HepG2 (cell line): ENCODE measurements at places on chromosomes 2 and 18. TPM values are rescaled to one million over a fixed set of nuclear protein-coding genes. Genes with fewer than 3 reads are reported as not detected.

Gene DNAJC5G
- not detected in 2 replicates for total RNA-seq

Gene TRIM43
- not detected in 2 replicates for total RNA-seq

Gene FNDC4
- 7.4 and 9.0 TPM in 2 replicates for total RNA-seq

Gene CCDC102B
- total RNA-seq, result 3.7 and 4.4 TPM in 2 replicates

Gene HMSD
- not detected in 2 replicates for total RNA-seq

Gene NEURL3
- 0.74 and 1.2 TPM in 2 replicates for total RNA-seq

Gene PROKR1
- not detected in 2 replicates for total RNA-seq

Gene WNT6
- 0.20 TPM in 1 of 2 replicates, not detected in the other for total RNA-seq

Gene MGAT4A
- total RNA-seq, result 90.9 and 97.6 TPM in 2 replicates

Gene CTLA4
- not detected in 2 replicates for total RNA-seq

Gene DSG1
- not detected in 2 replicates for total RNA-seq

Gene NEB
- 0.18 and 0.24 TPM in 2 replicates for total RNA-seq

Gene CPS1
- total RNA-seq, result 44.9 and 51.7 TPM in 2 replicates

Gene RFX8
- total RNA-seq, result not detected in 2 replicates

Gene PAX3
- not detected in 2 replicates for total RNA-seq

Gene PIEZO2
- 25.5 and 27.2 TPM in 2 replicates for total RNA-seq

Gene ANO7
- 3.7 and 4.9 TPM in 2 replicates for total RNA-seq

Gene TMEM198
- total RNA-seq, result 11.6 and 17.3 TPM in 2 replicates

Gene SLC40A1
- 10.6 and 19.2 TPM in 2 replicates for total RNA-seq

Gene GPR45
- total RNA-seq, result not detected in 2 replicates

Gene COX5B
- total RNA-seq, result 453 and 457 TPM in 2 replicates

Gene SERPINE2
- 5.5 and 7.9 TPM in 2 replicates for total RNA-seq

Gene LOXHD1
- not detected in 2 replicates for total RNA-seq

Gene LAMA3
- 2.2 and 2.6 TPM in 2 replicates for total RNA-seq

Gene COL4A3
- total RNA-seq, result 0.02 TPM in 1 of 2 replicates, not detected in the other

Gene CCDC178
- not detected in 2 replicates for total RNA-seq

Gene CD28
- total RNA-seq, result not detected in 2 replicates

Gene C2orf80
- total RNA-seq, result not detected in 2 replicates

Gene TRPM8
- total RNA-seq, result not detected in 2 replicates

Gene ALLC
- total RNA-seq, result 0.11 TPM in 1 of 2 replicates, not detected in the other

Gene SRD5A2
- not detected in 2 replicates for total RNA-seq

Gene DAPL1
- not detected in 2 replicates for total RNA-seq

Gene DNAH6
- total RNA-seq, result not detected in 2 replicates

Gene CNGA3
- total RNA-seq, result not detected in 2 replicates

Gene SH2D6
- 0.11 and 0.29 TPM in 2 replicates for total RNA-seq

Gene DRC1
- total RNA-seq, result 0.07 and 0.08 TPM in 2 replicates

Gene MROH2A
- 0.04 TPM in 1 of 2 replicates, not detected in the other for total RNA-seq

Gene GAL3ST2
- total RNA-seq, result 0.20 and 0.72 TPM in 2 replicates

Gene MOGAT1
- 1.3 and 4.3 TPM in 2 replicates for total RNA-seq

Gene REG1B
- not detected in 2 replicates for total RNA-seq

Gene CFAP221
- total RNA-seq, result not detected in 2 replicates

Gene C1GALT1C1L
- total RNA-seq, result 0.91 and 1.3 TPM in 2 replicates

Gene AP1S3
- total RNA-seq, result 16.3 and 26.3 TPM in 2 replicates

Gene MAL
- total RNA-seq, result not detected in 2 replicates

Gene MOCOS
- total RNA-seq, result 15.4 and 20.0 TPM in 2 replicates

Gene CDH20
- not detected in 2 replicates for total RNA-seq

Gene PARD6G
- 7.2 and 7.4 TPM in 2 replicates for total RNA-seq

Gene SKOR2
- not detected in 2 replicates for total RNA-seq

Gene DUSP19
- 1.9 and 3.9 TPM in 2 replicates for total RNA-seq

Gene ARHGEF4
- 0.11 TPM in 1 of 2 replicates, not detected in the other for total RNA-seq

Gene SERPINB10
- not detected in 2 replicates for total RNA-seq
